ENCODE measurements at places on chromosomes 16 and 17.

- no peak for DNase-seq
These were observed 19.8 kb upstream of the NTN1 start for GRCh38 chr17:9001559-9001958.

DNA sequence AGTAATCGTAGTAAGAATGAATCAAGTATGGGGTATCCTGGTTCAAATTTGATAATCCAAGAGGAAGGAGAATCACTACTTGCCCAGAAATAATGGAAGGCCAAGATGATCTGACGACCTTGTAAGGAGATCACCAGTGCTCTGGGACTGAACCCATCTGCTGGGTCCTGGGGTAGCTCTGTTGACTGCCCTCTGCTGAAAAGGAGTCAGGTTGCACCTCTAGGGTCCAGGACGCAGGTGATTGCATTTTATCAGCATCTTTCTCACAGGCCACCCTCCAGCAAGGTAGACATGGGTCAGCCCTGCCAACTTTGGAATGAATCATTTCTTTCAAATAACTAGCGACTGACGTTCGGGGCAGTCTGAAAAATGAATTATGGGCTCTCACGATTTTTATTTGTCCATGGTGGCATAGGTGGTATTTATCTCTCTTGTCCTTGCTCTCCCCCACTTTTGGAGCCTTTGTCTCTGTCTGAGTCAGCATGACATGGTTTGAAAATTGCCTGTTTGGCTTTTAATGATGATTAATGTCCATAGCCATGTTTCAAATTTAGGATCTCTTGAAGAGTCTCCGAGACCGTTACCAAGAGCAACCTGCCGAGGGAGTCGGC lies 163.7 kb downstream of the MSI2 start:
- DNase-seq: no peak

DNA sequence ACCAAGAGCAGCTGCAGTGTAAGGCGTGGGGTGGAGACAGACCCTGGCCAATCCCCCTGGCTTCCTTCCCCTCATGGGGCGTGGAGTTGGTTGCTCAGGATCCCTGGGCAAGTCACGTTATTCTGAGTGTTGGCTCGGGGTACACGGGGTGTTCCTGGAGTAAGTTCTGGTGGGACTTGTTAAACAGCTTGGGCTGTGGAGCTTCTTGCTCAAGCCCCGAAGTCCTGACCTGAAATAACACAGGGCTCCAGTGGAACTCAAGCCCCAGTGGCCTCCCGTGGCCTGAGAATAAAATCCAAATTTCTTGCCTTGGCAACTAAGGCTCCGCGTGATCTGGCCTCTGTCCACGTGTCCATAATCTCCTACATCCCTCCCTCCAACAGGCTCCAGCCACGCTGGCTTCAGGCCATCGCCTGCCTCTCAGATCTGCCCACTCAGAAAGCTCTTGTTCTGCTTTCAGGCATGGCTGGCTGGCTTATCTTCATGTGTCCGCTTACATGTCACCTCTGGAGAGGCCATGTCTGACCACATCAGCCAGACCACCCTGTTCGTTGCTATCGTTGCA lies 49.3 kb upstream of the BCO1 start:
- peak; percentile 80 for DNase-seq

DNA sequence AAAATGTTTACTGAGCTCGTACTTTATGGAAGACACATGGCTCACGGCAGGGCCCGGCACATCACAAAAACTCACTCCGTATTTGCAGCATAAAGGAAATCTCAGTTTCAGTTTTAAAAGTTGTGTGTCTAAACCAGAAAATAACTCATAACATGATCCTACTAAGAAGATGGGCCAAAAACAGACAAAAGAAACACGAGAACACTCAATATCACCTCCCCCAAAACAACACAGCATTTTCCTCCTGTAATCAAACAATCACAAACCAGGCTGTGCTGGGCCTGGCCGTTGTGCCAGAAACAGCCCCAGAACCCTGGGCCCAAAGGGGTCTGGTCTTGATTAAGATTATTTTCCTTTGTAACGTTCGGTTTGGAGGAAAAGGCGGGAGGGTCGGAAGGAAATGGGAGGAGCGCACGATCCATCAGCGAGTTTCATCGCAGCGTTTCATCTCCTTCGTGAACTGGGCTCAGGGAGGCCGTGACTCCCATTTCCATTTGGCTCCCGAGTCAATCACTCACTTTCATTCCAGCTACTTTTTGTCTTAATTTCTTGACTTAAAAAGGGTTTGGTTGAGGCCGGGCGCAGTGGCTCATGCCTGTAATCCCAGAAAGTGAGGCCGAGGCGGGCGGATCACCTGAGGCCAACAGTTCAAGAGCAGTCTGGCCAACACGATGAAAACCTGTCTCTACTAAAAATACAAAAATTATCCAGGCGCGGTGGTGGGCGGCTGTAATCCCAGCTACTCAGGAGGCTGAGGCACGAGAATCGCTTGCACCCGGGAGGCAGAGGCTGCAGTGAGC lies 61.4 kb downstream of the NXN start:
- DNase-seq: no peak

GRCh38 chr17:83056583-83057396 lies 22.6 kb upstream of the METRNL start:
- DNase-seq: peak; percentile 50

DNA sequence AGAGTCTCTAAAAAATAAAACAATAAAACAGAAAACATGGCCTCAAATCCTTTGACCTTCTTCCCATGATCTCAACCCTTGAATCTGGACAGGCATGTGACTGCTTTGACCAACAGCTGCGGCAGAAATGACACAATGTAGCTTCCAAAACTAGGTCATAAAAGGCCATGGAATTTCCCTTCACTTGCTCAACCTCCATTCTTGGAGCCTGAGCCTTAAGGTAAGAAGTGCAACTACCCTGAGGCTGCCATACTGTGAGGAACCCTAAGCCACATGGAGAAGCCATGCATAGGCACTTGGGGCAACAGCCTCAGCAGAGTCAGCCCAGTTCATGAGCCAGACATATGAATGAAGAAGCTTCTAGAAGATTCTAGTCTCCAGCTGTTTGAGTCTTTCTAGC lies 75.7 kb upstream of the BRD7 start:
- no peak for DNase-seq

- DNase-seq: no peak
These were observed 4.8 kb downstream of the SLC6A4 start for GRCh38 chr17:30230596-30231125.

DNA sequence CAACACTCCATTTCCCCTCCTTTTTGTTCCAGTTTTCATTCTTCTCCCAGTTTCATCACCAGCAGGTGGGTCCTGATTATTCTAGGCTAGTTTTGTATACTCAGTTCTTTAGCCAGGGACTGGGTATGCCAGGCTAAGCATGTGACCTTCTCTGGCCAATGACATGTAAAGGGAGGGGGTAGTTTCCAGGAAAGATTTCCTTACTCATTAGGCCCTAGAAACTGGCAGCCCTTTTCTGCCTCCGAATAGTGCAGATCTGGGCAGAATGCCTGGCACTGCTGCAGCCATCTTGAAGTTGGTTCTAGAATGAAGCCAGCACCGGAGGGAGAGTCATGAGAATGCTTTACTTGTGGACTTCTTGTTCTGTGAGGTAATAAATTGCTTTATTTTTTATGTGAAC lies 126.9 kb upstream of the AXIN2 start:
- no peak for DNase-seq

DNA sequence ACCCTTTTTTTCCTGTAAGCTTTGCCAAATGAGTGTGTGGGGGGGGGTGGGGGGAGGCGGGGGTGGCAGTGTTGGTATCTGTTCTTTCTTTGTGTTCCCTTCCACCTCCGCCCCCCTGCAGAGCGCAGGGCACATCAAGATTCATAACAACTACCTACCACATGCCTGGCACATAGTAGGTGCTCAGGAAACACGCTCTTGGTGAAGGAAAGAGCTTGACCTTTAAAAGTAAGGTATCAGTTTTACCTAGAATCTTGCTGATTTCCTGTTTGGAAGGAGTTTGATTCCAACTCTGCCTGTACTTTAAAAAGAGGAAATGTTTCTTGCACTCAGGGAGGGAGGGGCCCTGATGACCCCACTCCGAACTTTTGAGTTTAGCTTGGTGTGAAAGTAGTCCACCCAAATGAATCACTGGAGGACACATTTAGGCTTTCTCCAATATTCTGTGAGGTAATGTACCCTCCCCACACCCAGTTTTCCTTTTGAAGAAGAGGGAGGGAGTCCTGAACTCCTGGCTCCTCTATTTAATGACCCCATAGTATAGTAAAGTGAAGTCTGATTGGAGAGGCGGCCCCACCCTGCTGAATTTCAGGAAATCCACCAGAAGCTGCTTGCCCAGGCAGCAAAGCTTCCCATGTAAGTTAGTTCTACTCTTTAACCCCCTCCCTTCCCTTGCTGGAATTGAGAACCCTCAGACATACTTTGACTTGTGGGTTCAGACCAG lies 560 bp upstream of the FAM20A start:
- no peak for DNase-seq

DNA sequence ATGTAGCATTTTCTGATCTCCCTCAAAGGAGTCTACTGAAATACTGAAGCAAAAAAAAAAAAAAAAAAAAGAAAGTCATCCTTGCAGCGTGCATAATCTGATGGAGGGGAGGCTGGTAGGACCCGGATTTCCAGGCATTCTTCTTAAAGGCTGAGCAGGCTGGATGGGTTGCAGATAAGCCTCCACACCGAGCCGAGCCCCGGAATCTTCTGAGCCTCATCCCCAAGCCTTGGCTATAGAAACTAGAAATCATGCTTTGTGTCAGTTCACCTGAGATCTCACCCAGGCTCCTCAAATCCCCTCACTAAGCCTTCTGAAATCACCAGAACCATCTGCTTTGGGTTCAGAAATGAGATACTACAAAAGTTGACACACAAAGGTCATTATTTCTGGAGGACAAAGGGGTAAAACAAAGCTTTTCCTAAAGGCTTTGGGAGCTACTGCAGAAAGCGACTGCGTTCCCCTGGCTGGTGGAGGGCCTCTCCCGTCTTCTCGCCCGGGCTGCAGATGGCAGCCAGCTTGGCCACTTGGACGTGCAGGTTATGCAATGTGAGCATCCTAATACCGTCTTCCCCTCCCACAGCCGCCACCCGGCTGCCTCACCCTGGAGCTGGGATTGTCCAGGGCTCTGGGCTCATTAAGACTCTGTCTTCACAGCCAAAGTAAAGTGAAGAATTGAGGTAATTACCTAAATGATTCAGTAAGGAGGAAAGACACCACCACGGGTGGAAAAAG lies 4.7 kb upstream of the CACNG4 start:
- no peak for DNase-seq

DNA sequence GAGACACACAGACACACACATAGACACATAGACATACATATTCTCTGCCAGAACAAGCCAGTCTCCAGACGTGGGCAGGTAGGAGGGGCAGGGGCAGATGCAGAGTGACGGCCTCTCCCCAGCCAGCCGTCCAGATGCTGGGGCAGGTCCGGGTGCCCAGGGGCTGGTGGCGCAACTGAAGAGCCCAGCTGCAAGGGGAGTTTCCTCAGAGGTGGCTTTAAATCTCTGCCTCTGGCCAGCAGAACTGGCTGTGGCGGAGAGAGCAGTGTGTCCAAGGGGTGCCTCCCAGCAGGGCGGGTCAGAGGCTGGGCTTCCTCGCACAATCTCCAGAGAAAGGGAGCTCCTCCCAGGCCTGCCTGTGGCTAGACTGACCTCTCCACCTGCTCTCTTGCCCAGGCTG lies 9.4 kb upstream of the GCGR start:
- DNase-seq: no peak

- peak; percentile 42 for DNase-seq
These were observed 43.7 kb downstream of the USP22 start for GRCh38 chr17:20999044-20999573.

- DNase-seq: no peak
These were observed 44.8 kb upstream of the PMFBP1 start for GRCh38 chr16:72216767-72217166.

DNA sequence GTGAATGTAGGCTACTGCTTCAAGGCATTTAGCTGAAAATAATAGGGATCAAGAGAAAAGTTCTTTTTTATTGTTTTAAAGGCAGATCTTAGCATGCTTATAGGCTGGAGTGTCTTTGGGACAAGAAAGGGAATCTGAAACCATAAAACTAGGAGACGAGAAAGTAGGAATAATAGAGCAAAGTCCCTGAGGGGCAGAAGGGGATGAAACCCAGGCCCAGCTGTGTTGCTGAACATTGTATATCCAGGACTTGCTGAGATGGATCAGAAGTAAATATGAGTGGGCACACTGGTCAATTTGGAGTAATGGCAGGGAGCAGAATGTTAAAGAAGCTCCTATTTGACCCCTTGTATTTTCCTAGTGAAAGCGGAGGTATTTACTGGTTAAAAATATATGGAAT lies 9.3 kb downstream of the ZNF689 start:
- DNase-seq: no peak

DNA sequence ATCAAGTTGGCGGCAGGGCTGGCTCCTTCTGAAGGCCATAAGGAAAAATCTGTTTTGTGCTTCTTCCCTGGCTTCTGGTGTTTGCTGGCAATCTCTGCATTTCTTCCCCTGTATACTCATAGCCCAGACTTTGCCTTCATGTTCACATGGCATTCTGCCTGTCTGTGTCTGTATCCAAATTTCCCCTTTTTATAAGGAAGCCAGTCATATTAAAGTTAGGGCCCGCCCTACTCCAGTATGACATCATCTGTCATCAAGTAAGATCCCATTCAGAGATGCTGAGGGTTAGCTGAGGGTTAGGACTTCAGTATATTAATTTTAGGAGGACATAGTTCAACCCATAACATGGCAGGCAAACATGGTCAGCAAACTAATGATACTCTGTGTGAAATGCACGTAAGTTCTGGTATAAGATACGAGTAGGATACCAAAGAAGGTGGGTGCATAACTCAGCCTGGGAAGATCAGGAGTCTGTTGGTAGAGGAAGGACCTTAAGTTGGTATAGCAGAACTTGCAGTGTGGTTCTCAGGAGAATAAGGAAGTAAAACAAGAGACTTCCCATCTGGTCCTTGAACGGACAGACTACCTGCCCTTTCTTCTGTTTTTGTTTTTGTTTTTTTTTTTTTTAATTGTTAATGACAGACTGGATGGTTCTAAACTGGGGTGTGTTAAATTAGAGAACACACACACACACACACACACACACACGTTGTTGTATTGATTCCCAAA lies 13.9 kb downstream of the MAP2K6 start:
- no peak for DNase-seq

DNA sequence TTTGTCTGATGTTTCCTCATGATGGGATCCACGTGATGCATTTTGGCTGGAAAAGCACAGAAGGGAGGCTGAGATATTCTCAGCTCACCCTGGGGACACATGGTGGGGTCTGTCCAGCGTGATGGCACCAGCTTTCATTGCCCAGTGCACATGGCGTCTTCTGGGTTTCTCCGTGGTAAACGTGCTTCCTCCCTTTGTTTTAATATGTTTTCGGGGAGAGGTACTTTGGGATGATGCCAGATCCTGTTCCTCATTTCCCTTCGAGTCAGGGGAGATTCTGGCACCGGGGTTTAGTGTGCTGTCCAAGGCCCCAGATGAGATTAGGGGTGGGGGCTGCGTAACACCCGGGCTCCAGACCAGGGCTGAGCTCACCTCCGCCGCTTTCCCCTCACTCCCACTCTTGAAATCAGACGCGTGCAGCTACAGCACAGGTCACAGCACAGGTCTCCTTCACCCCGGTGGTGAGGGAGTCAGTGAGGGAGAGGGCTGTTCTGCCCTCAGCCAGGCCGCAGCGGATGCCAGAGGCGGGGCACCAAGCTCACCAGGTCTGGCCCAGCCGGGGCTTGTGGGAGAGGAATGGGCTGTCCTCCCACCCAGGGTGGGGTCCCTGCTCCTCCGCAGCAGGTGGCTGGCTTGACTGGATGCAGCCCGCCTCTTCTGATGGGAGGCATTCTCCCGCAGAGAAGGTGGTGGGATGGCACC lies 33.9 kb downstream of the COX4I1 start:
- no peak for DNase-seq

GRCh38 chr17:68576811-68577496 lies 24.2 kb downstream of the FAM20A start:
- peak; percentile 67 for DNase-seq

GRCh38 chr16:21088646-21089538 lies 61.8 kb downstream of the DNAH3 start:
- DNase-seq: no peak

- DNase-seq: no peak
These were observed 2.8 kb upstream of the IRX3 start for GRCh38 chr16:54289242-54289944.
